Stimulated activated CD8-positive, alpha-beta memory T cell treated with anti-CD3 and anti-CD28 coated beads, Interleukin-4, amount 100 ng/mL, for 1 hour (primary cell): ENCODE measurements at places on chromosomes 11 and 22.

DNA sequence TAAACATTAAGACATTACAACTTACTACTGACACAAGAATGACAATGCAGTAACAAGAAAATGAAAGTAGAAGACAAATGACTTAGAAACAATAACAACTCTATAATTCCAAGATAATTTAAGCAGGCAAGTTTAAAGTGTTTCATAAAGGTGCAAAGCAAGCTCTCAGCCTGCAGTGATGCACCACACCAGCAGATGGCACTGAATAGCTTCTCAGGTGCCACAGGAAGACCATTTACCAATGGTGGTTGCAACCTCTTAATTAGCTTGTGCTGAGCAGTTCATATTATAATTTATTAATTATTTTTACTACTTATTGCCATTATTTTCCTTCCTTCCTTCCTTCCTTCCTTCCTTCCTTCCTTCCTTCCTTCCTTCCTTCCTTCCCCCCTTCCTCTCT, 60.6 kb downstream of the NXPE2 start:
- DNase-seq, result no peak

GRCh38 chr11:13338019-13338426, 60.4 kb downstream of the BMAL1 start:
- DNase-seq, result no peak

DNA sequence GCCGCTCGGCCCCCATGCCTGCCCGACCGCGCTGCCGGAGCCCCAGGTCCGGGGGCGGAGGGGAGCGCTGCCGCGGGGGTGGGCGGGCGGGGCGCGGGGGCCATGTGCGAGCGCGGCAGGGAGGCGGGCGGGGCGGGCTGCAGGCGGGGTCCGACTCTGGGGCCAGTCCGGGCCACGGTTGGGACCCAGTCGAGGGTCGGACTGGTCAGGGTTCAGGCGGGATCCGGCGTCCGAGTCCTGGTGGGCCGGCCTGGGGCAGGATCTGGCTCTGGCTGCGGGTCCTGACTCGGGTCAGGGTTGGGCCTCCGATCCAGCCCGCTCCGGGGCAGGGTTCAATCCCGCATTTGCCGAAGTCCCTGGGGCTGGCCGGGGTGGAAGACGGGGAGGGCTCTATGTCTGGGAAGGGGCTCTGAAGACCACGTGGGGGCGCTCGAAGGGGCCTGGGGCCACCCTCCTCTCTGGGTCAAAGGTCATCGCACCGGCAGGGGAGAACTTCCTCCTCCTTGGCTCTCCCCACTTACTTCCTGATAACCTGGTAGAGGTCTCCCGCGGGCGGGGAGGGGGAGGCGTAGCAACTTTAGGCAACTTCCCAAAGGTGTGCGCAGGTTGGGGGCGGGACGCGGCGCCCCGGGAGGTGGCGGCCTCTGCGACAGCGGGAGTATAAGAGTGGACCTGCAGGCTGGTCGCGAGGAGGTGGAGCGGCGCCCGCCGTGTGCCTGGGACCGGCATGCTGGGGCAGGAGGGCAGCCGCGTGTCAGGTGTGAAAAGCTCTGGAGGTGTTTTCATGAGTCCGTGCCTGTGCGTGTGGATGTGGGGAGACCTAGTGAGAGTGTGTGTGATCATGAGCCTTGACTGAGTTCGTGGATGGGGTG, 603 bp downstream of the ESRRA start:
- DNase-seq, result peak; percentile 25

DNA sequence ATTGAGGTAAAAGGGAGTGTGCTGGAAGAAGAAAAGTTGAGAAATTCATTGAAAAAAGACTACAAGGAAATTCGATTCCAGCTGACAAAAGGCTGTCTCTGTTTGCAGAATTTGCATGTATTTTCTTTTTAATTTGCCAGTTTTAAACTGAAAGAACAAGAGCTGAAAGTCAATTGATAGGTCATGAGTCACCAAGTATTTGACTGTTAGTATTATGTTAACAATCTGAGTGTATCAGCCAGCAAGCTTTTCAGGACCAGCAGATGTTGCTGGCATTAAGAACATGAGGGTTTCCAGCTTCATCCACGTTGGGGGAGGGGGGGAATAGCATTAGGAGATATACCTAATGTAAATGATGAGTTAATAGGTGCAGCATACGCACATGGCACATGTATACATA, 726.7 kb downstream of the METTL15 start:
- DNase-seq, result no peak

GRCh38 chr11:80096736-80097135, 655.9 kb upstream of the TENM4 start:
- DNase-seq, result no peak
